ENCODE measurements at places on chromosomes 5 and 9. TPM values are rescaled to one million over a fixed set of nuclear protein-coding genes. Genes with fewer than 3 reads are reported as not detected.

CDC26 gene
- total RNA-seq = 23.6 TPM

OTP gene
- not detected for total RNA-seq

HARS2 gene
- total RNA-seq = 19.6 TPM

C9orf72 gene
- 19.3 TPM for total RNA-seq

SLC6A19 gene
- total RNA-seq = not detected

F2RL1 gene
- 32.4 TPM for total RNA-seq

SPINK5 gene
- total RNA-seq = 122 TPM

ACSL6 gene
- 3.7 TPM for total RNA-seq
